A549 treated with AZD2906 at 1 μM for 4 hours (cell line): ENCODE measurements at places on chromosomes 1 and 21. TPM values are rescaled to one million over a fixed set of nuclear protein-coding genes. Genes with fewer than 3 reads are reported as not detected.

The SYTL1 gene
- 0.26 to 0.63 TPM (median 0.41 TPM) in 5 replicates for total RNA-seq

The UBL4B gene
- 0.03 to 0.08 TPM in 2 of 5 replicates, not detected in the others for total RNA-seq

The IFNLR1 gene
- 0.79 to 1.1 TPM (median 0.91 TPM) in 5 replicates for total RNA-seq

The TIAM1 gene
- total RNA-seq, result 0.44 to 1.0 TPM (median 0.67 TPM) in 5 replicates

The CELSR2 gene
- total RNA-seq, result 3.7 to 5.0 TPM (median 4.7 TPM) in 5 replicates
